Anterior cingulate cortex (tissue), 58 donors: ENCODE measurements at places on chromosomes 6 and 20.
A peak's percentile ranks its signal among the peaks of the same experiment; 100 is the strongest.

DNA sequence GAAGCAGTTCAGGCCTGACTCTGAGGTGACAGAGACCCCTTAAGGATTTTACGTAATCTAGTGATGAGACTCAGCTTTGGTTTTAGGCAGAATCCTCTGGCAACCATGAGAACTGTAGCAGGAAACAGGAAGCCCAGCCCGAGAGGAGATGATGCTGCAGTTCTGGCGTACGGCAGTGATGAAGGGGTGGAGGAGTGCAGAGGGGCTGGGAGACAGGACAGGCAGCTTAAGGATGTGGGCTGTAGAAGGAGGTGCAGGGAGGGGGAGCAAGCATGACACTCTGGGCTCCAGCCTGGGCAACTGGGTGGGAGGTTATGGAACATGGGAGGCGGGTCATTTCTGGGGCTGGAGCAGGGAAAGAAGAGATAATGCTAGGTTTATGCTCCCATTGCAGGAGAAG, 67.1 kb downstream of the LRFN2 start:
- no peak for DNase-seq

GRCh38 chr6:166516251-166516884, 70.1 kb downstream of the RAMACL start:
- no peak for DNase-seq

DNA sequence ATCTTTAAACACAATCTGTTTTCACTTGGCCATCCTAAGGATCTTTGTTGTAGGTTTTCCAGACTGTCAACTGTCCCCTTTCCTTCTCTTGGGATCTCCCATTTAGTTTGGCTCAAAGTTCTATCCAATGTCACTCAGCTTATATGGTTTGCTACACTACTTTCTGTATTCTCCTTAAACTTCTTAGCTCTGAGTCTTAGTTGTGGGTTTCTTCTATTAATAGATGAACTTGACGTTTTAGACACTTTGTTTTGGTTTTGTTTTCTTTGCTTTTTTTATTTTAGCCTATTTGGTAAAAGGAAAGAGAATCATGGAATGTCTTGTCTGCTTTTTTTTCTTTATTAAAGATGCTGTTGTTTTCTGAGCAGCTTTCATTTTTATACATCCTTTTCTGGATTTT, 11.4 kb downstream of the RMND1 start:
- DNase-seq = no peak

- no peak for DNase-seq
Measured at GRCh38 chr20:38001981-38002380, 31.3 kb downstream of the TTI1 start.

DNA sequence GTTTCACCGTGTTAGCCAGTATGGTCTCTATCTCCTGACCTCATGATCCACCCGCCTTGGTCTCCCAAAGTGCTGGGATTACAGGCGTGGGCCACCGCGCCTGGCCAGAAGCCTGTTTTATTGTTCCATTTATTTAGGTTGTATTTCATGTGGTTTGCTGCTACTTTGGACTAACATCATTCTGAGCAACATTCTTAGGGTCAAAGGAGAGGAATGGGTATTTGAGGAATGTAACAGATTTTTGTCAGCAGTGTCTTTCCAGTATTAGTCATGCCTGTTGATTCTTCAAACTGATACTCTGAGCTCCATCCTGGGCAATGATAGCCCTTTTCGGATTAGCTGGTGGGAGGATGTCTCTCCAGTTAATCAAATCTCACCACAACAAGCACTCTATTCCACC, 213.0 kb upstream of the CITED2 start:
- no peak for DNase-seq

DNA sequence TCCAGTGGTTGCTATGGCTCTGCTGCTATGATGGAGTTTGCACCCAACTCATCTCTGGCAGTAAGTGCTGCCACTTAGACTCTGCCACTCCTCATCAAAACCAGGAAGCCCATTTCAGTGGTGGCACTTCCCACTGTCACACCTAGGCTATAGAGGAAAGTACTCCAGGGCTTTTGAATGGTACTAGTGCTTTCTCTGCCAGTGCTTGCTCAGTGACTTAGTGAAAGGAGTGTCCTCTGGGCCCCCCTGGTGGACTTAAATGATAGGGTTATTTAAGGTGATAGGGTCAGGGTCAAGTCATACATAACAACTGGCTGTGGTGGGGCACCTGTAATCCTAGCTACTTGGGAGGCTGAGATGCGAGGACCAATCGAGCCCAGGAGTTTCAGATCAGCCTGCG, 22.8 kb downstream of the FITM2 start:
- DNase-seq = no peak

GRCh38 chr6:89415185-89415584, 3.1 kb upstream of the RRAGD start:
- DNase-seq = peak; percentile 11
